ENCODE measurements at places on chromosomes 12 and 14.

DNA sequence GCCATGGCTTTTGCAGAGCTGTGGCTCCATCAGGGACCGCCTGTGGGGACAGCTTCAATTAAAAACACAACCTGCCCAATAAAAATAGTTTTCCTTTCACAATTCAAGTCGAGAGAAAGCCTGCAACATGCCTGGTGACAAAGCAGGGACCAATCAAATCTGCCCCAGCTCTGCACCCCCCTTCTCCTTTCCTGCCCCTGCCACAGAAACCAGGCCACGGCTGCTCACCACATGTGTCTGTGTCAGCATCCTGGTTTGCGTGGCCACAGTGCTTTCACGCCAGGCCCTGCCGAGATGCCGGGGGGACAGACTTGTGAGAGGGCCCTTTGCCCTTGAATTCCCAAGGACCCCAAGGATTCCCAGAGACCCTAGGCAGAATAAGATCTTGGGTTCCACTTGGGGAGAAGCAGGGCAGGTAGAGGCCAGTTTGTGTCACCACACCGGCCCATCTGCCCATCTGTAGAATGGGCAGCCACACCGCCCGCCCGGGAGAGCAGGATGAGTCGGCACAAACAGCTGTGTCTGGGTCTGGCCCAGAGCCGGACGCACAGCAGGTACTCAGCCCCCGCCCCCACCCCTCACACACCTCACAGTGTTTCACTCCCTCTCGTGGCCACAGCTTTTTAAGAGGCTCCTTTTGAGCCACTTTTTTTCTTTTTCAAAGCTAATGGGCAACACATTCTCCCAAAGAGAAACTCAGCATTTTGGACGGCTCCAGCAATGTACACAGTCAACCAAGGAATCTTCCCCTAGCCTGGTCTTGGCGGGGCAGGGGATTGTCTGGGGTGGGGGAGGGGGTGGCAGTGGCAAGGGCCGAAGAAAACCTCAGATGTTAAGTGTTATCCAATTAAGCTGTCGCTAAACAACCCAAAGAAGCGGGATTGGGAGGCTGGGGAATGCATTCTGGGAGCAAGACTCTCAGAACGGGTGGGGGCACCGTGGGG is 41.5 kb downstream of the BCL11B start:
- DNase-seq, result peak; percentile 91
- peak overlapping the region; percentile 96 for H3K27ac ChIP-seq
- H3K36me3 ChIP-seq, result peaks cover 19% of the 10 kb centered on the region
- peak overlapping the region; percentile 88 for H3K4me3 ChIP-seq
- no peaks in the 10 kb centered on the region for H3K27me3 ChIP-seq

GRCh38 chr14:55450987-55451386 is 10.6 kb upstream of the TBPL2 start:
- H3K27ac ChIP-seq, result no peak overlapping the region
- DNase-seq, result no peak
- no peaks in the 10 kb centered on the region for H3K36me3 ChIP-seq
- H3K27me3 ChIP-seq, result no peaks in the 10 kb centered on the region

DNA sequence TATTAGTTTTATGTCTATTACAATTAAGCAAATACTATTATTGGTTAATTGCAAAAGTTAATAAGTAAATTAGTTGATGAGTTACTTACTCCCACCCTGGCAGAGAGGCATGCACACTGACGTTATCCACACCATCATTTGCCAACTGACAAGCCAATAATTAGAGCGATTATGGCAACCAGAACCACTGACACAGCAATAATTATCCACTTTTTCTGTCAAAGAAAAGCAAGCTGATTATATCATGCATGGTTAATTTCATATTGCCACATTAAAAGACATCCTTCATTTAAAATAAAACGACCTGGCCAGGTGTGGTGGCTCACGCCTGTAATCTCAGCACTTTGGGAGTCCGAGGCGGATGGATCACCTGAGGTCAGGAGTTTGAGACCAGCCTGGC is 43.1 kb downstream of the STX2 start:
- H3K36me3 ChIP-seq, result peaks cover 9% of the 10 kb centered on the region
- no peak for DNase-seq
- no peak overlapping the region for H3K27ac ChIP-seq
- H3K4me3 ChIP-seq, result no peak overlapping the region

DNA sequence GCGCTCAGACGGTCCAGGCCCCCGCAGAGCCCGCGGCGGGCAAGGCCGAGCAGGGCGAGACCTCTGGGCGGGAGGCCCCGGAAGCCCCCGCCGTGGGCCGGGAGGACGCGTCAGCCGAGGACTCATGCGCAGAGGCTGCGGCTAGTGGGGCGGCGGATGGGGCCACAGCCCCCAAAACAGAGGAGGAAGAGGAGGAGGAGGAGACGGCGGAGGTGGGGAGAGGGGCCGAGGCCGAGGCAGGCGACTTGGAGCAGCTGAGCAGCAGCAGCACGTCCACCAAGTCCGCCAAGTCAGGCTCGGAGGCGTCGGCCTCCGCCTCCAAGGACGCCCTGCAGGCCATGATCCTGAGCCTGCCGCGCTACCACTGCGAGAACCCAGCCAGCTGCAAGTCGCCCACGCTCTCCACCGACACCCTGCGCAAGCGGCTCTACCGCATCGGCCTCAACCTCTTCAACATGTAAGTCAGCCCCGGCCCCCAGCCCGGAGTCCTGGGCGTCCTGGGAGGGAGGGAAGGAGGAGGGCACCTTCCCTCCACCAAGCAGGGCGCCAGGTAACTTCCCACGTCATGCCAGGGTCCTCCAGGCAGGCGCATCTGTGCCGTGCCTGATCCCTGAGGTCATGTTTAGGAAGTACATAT is 72.4 kb downstream of the IQSEC3 start:
- peak; percentile 56 for DNase-seq
- H3K4me3 ChIP-seq, result peak overlapping the region; percentile 79
- H3K4me1 ChIP-seq, result no peaks in the 10 kb centered on the region
- H3K27ac ChIP-seq, result peak overlapping the region; percentile 93

DNA sequence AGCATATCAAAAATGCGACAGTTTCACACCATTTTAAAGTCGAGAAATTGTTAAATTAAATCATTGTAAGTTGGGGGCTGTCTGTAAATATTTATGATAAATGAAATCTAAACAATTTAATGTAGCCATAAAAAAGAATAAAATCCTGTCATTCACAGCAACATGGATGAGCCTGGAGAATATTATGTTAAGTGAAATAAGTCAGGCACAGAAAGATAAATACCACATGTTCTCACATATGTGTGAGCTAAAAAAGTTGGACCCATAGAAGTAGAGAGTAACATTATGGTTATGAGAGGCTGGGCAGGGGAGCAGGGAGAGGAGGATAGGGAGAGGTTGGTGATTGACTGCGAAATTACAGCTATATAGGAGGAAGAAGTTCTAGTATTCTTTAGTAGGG is 135.9 kb downstream of the GARIN6 start:
- H3K4me1 ChIP-seq, result no peaks in the 10 kb centered on the region
- no peak overlapping the region for H3K4me3 ChIP-seq
- no peaks in the 10 kb centered on the region for H3K36me3 ChIP-seq
- H3K27me3 ChIP-seq, result no peaks in the 10 kb centered on the region
- no peak overlapping the region for H3K27ac ChIP-seq
- DNase-seq, result no peak

DNA sequence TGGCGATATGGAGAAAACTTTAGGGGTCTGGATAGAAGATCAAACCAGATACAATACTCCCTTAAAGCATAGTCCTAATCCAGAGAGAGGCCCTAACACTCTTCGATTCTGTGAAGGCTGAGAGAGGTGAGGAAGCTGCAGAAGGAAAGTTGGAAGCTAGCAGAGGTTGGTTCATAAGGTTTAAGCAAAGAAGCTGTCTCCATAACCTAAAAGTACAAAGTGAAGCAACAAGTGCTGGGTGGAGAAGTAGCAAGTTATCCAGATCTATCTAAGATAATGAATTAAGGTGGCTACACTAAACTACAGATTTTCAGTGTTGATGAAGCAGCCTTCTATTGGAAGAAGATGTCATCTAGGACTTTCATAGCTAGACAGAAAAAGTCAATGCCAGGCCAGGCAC is 24.6 kb upstream of the MTERF2 start:
- H3K27me3 ChIP-seq, result no peaks in the 10 kb centered on the region
- H3K4me3 ChIP-seq, result no peak overlapping the region
- H3K4me1 ChIP-seq, result peaks cover 6% of the 10 kb centered on the region
- DNase-seq, result no peak

DNA sequence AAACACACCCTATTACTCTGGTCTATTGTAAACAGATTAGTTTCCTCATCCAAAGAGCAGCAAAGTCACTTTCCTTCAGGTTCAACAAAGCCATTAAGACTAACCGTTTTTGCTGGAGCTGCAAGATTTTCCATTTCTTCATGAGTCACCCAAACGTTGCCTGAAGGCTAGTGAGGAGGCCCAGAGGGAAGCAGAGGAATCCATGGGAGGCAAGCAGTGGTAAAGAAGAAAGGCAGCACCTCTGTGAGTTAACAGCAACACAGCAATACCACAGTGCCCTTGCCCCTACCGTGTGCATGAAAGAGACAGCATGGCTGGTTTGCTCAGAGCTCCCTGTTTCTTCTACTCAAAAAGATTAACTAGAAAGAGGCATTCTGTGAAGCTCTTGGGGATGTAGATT is 206.3 kb downstream of the ACSS3 start:
- DNase-seq, result no peak
- H3K4me3 ChIP-seq, result no peak overlapping the region
- H3K4me1 ChIP-seq, result no peaks in the 10 kb centered on the region
- H3K27ac ChIP-seq, result no peak overlapping the region

GRCh38 chr14:45877981-45878380 is 625.0 kb upstream of the MIS18BP1 start:
- H3K27me3 ChIP-seq, result no peaks in the 10 kb centered on the region
- no peaks in the 10 kb centered on the region for H3K4me1 ChIP-seq
- peaks cover 3% of the 10 kb centered on the region for H3K36me3 ChIP-seq
- DNase-seq, result no peak
- H3K27ac ChIP-seq, result no peak overlapping the region

- no peak overlapping the region for H3K27ac ChIP-seq
- peaks cover 1% of the 10 kb centered on the region for H3K36me3 ChIP-seq
- no peak for DNase-seq
- H3K27me3 ChIP-seq, result peaks cover 5% of the 10 kb centered on the region
- H3K4me3 ChIP-seq, result no peak overlapping the region
Measured at GRCh38 chr14:59638885-59639284, 62.3 kb upstream of the CCDC175 start.

DNA sequence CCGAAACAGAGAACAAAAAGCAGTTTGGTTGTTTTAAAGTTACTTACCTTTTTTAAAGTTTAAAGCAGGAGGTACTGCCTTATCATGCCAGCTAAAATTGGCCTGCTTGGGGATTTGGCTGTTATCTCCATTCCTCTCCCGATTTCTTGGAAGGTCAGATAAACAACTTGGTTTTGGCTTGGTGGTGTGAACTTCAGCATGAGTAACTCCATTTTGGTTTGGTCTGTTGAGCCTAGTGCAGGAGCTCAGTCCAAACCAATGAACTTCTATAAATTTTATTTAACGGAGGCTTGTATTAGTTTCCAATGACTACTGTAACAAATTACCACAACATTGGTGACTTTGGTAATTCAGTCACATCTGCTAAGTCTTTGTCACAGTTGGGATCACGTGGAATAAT is 82.3 kb downstream of the PLEKHA5 start:
- H3K36me3 ChIP-seq, result peaks cover 5% of the 10 kb centered on the region
- no peak overlapping the region for H3K4me3 ChIP-seq
- no peak for DNase-seq
- H3K27ac ChIP-seq, result no peak overlapping the region
- no peaks in the 10 kb centered on the region for H3K27me3 ChIP-seq

DNA sequence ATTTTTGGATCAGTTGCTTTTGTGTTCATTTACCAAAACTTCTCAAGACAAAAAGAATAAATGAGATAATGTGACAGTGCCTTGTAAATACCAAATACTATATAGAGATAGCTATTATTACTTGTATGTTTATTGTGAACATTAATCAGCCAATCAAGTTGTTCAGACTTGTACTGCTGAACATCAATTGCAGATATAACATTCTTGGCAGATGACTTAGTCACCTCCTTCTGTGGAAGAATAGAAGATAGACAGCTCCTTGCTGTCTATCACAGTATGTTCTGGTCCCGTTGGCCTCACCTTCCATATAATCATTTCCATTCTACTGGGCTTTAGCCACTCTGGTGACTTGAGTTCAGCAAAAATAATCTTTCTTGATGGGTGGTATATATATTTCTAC is 30.1 kb downstream of the PSEN1 start:
- DNase-seq, result no peak
- H3K27ac ChIP-seq, result no peak overlapping the region
- H3K4me3 ChIP-seq, result no peak overlapping the region

DNA sequence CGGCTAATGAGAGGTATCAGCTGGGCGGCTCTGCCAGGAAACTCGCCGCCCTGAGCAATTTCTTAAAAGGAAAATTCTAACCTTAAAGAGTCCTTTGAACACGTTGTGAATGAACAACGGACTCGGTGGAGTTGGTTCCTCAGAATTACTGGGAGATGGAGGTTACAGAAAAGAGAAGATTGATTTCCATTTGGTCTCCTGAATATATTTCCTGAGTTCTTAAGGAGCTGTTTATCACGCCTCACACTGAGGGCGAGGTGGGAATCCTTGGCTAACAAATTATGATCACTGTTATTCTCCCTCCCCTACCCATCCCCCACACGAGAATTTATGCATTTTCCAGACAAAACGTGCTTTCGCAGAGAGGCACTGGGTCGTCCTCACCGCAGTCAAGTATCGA is 194.5 kb upstream of the C14orf180 start:
- H3K27ac ChIP-seq, result no peak overlapping the region
- peaks cover 6% of the 10 kb centered on the region for H3K36me3 ChIP-seq
- H3K4me1 ChIP-seq, result peaks cover 5% of the 10 kb centered on the region

GRCh38 chr14:53180272-53181221 is 27.4 kb upstream of the DDHD1 start:
- peak; percentile 73 for DNase-seq
- peaks cover 6% of the 10 kb centered on the region for H3K36me3 ChIP-seq
- H3K27me3 ChIP-seq, result no peaks in the 10 kb centered on the region
- peak overlapping the region; percentile 63 for H3K4me3 ChIP-seq
- H3K4me1 ChIP-seq, result peaks cover 40% of the 10 kb centered on the region

DNA sequence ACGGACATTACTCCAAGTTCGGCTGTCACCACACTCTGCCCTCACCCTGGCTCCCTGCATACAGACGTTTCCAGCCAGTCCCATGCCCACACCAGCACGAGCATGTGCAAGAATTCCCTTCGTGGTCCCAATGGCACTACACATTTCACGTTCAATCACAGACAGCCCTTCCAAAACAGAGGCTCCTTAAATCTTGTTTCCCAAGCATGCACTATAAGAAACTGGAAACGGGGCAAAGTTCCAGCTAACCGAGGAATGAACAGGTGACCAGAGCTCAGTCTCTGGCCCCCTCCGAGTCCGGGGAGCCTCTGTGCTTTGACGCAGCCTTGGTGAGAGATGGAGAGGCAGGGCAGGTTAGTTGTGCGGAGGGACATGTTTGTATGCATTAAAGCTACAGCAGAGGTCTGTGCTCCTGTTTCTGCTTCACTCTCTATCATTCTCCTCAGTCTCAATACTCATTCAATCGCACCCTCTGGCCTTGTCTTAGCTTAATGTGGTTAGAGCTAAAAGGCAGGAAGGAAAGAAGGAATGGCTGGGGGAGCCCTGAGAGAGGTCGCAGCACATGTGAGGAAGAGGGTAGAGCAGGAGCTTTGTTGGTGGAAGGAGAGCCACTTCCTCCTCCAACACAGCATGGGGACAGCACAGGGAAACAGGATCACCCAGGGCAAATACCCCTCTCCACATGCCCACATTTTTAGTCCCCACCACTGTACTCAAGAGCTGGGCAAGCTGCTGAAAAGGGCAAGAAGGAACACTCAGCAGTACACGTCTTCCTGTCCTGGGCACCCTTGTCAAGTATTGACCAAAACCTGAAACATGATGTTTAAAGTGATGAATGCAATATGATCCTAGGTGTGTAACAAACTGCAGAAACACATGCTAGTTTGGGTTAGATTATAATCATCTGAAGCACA is 12.2 kb upstream of the SELPLG start:
- no peak for DNase-seq
- no peaks in the 10 kb centered on the region for H3K36me3 ChIP-seq
- peak overlapping the region; percentile 86 for H3K27ac ChIP-seq
- H3K4me3 ChIP-seq, result peak overlapping the region; percentile 81
